ENCODE measurements at places on chromosomes 7 and 10.

GRCh38 chr10:126153711-126154628 lies 234.3 kb downstream of the ADAM12 start:
- DNase-seq: no peak

DNA sequence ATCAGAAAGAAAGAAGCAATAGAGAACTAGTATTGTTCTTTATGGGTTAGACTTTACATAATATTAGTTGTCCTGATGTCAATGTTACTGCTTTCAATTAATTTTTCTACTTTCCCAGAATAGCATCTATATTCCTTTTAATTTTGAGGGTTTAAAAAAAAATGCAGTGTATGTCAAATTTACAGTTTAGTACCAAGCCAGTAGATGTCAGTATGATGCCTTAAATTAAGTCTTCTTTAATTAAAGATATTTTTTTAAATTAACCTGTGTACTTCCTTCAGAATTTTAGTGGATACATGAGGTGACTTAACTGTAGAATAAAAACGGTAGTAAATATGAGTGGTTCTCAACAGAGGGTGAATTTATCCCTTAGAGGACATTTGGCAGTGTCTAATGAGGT lies 35.2 kb upstream of the STOX1 start:
- no peak for DNase-seq

DNA sequence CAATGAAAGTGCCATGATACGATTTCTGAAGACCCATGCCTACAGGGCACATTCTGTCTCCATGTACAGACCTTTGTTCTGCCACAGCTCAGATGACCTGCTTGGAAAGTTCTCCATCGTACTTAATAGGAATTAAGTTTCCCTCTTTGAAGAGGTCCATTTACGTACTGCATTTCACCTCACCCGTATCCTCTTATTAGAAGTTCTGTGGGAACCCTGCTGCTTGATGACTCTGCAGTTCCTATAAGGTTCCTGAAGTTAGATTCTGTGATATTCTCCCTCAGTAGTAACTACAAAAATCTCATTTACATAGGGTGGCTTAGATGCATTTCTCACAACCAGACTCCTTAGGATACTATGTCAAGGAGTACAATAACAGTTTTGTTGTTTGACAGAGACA lies 50.9 kb downstream of the MINDY3 start:
- no peak for DNase-seq

DNA sequence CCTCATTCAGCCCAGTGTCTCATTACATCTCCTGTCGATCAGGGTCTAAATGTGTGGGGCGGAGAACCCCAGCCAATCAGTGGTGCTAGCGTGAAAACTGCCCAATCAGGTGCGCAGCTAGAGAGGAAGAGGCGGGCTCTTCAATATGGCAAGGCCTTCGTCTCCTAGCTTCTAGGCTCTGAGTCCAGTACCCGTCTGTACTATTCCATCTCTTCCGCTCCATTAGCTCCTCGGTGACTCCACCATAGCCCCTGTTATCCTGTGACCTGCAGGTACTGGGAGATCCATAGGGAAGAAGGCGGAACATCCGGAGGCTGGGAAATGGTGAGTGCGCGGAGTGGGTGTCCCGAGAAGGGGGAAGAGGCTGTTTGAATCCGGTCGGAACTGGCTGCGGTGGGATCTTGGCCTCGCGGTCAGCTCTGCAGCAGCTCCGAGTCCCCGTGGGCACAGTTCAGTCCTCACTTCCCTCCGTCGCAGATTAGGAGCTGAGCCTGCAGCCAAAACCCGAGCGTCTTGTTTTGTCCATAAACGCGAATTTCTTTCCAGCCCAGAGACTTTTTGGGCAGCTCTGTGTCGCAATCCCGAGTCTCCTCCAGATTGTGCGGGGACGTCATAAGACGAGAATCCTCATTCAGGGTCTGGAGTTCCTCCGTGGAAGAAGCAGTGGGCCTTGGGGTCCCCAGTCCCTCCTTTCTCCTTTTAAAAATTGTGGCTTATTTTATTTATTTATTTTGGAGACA lies at the start of gene ZNF727:
TSS of gene ZNF727 (plus strand) at position 134 of the 740 bp plus-strand sequence. CDS start at position 322, 188 bp downstream.
- no peak for DNase-seq

DNA sequence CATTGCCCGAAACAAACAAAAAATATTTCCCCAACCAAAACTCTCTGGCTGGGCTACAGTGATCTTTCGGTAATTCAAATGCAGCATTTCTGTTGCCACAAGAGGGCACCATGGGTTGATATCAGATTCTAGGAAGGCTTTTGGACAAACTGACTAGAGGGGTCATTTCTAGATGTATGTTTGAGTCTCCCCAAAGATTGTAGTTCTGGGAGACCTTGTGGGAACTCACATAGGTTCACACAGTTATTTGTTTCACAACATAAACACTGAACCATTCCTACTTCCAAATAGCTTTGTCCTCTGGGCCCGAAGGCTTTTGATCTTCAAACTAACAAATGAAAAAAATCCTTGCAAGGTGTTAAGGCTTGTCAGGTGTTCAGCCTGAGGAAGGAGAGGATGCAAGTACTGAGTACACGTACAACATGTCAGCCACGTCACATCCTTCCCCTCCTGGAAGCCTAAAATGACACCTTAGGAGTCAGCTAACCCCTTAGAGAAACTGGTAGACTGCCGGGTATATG lies 37.0 kb upstream of the IL15RA start:
- DNase-seq: peak; percentile 76

DNA sequence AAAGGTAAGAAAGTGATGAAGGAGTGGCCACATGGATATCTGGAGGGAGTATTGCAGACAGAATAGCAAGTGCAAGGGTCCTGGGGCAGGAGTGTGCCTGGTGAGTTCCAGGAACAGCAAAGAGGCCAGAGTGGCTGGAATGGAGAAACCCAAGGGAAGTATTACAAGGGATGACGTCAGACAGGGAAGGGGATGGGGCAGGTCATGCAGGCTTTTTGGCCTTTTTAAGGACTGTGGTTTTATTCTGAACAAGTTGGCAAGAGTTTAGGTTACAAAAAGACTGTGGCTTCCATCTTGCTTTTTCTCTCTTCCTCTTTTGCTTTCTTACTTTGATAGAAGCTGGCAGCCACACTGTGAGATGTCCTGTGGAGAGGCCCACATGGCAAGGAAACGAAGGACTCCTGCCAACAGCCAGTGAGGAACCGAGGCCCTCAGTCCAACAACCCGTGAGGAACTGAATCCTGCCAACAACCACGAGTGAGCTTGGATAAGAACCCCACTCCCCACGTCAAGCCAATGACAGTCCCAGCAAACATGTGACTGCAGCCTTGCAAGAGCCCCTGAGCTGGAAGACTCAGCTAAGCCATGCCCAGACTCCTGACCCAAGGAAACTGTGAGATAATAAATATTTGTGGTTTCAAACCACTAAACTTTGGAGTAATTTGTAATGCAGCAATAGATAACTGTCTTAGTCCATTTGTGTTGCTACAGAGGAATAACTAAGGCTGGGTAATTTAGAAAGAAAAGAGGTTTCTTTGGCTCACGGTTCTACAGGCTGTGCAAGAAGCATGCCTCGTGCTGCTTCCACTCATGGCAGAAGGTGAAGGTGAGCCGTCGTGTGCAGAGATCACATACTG lies 19.8 kb upstream of the KDM7A start:
- no peak for DNase-seq

- DNase-seq: no peak
These were observed 52.4 kb downstream of the PLCE1 start for GRCh38 chr10:94046098-94046497.

DNA sequence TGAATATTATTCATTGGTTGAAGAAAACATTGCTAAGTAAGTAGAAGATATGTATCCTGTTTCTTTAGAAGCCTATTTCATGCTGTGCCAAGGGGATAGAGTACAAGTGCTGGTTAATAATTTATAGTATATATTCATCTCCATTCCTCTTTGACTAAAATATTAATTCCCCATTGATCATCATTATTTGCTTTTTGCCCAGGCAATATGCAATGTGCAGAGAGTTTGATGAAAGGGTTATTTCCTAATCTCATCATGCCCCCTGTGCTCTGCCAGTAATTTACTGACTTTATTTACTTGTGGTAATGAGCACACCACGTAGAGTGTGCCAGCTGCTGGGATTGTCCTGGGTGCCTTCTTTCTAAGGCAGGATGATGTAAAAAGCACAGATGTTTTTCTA lies 180.9 kb downstream of the REEP3 start:
- no peak for DNase-seq

DNA sequence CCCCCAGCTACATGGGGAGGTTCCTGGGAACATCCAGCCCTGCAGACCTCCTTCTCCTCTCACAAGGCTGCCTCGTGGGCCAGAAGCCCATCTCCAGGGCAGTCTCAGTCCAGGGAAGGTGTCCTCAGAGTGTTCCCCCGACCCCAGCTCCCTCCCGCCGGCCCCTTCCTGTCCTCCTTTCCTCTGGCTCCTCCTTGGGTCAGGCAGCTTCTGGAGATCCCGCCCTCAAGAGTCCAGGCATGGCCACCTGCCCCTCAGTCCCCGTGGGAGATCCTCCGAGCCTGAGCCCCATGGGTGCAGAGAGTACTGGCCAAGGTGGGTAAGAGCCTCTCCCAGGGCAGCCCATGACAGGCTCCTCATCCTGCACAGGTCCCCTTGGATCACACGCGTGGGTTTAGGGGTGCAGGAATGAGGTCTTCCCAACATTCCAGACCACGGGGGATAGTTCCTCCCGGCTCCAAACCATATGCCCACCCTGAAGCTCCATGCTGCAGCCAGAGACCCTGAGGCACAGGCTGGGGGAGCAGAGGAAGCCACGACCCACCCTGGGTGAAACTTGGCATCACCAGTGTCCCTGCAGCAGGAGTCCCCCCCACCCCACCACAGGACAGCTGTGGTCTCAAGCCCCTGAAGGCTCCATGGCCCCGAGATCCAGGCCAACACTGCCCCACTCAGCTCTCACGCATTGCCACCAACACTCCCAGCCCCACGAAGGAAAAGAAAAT lies 65.5 kb downstream of the OAT start:
- DNase-seq: no peak

DNA sequence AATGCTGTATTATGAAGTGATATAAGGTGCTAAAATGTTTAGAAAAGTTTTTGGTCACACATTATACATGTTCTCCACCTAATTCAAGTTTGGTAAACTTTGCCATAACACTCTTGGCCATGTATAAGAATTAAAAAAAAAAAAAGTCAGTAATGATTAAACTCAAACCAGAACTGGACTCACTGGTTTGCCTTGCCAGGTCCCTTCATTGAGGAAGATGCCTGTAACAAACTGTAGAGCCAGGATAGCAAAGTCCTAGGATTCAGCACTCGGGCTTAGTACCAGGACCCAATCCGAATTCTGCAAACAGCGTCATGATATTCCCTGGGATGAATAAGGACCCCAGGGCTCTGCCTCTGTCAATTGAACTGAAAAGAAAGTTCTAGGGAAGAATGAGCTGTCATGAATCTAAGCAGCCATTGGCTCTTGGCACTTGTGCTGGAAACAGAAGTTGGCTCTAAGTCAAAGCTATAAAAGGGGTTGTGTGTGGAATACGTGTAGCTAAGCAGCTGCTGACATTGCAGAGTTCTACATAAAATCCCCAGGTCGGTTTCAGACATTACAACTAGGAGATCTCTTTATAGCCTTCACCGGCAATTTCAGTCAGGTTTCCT lies 216.9 kb downstream of the C7orf25 start:
- no peak for DNase-seq

DNA sequence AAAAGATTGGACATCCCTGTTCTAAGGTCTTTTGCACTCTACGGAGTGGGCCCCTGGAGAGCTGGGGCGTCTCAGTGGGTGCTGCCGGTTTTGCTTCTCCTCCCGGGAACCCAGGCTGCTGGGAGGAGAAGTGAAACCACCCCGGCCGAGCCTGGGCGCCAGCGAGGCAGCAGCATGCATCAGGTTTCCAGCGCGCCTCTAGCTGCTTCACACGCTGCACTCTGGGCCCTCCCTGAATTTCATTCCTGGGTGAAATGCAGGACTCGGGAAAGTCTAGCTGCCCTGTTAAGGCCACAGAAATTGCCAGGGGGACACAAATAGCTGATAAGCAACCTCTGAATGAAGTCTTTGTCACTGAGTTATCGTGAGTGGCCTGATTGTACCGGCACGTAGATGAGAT lies 127.4 kb downstream of the TRRAP start:
- no peak for DNase-seq

- no peak for DNase-seq
These were observed 189.5 kb downstream of the ZNF438 start for GRCh38 chr10:30842185-30842584.

GRCh38 chr7:156169474-156170370 lies 357.5 kb upstream of the SHH start:
- DNase-seq: no peak

- DNase-seq: no peak
These were observed 687.3 kb downstream of the KCNMA1 start for GRCh38 chr10:76950354-76950753.

DNA sequence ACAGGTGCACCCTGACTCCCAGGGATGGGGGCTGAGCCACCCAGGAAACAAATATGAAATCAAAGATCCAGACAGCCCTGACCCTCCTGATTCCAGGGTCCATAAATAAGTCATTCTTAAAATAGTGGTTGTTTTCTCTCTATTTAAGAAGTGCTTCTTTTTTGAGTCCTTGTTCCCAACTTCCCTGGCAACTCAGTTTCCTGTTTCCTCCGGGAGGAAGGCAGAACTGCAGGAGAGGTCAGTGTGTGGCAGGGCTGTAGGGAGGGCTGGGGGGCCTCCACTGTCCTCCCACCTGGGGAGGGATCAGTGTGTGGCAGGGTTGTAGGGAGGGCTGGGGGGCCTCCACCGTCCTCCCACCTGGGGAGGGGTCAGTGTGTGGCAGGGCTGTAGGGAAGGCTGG lies 88.7 kb upstream of the PDGFA start:
- DNase-seq: no peak

DNA sequence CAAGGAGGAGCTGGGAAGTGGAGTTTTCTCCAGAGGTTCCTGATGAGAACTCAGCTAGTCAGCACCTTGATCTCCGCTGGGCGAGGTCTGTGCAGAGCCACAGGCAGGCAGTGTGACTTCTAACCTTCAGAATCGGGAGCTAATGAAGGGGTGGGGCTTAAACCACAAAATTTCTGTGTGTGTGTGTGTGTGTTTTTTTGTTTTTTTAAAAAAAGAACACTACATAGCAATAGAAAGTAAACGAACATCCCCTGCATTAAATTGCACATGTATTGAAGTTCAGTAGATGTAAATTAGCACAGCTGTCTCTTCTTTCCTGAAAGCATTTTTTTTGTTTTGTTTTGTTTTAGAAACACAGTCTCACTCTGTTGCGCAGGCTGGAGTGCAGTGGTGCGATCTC lies 46.2 kb downstream of the RBM17 start:
- peak; percentile 58 for DNase-seq

GRCh38 chr10:78045237-78045636 lies 11.6 kb downstream of the RPS24 start:
- peak; percentile 8 for DNase-seq

GRCh38 chr10:32981760-32982159 lies 23.7 kb upstream of the ITGB1 start:
- DNase-seq: peak; percentile 31
